CD14-positive monocyte (primary cell): ENCODE measurements at places on chromosomes 16 and 17.

DNA sequence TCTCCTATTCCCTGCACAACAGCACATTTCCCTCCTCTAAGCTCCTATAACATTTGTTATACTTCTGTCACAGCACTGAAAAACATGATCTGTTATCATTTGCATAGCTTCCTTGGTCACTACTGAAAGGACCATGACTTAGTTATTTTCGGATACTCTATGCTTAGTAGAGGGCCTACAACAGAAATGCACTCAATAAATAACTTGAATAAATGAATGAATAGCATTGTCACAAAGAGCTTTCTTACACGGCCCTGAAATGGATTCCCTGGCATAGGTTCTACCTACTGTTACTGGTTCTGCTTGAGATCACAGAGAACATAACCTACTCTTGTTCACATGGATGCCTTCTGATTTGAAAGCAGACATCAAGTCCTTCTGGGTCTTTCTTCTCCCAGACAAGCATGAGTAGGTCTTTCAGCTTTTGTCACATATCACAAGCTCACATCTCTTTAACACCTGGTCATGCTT lies 41.6 kb downstream of the MYO1D start:
- H3K4me1 ChIP-seq = no peaks in the 10 kb centered on the region
- no peak overlapping the region for H3K4me3 ChIP-seq
- H3K27ac ChIP-seq = no peak overlapping the region
- H3K36me3 ChIP-seq = no peaks in the 10 kb centered on the region
- no peak for DNase-seq

- no peaks in the 10 kb centered on the region for H3K27me3 ChIP-seq
- no peak overlapping the region for H3K4me3 ChIP-seq
- H3K27ac ChIP-seq = no peak overlapping the region
- peaks cover 98% of the 10 kb centered on the region for H3K36me3 ChIP-seq
- no peak for DNase-seq
Observed at GRCh38 chr16:16052916-16053315, 103.5 kb downstream of the ABCC1 start.

DNA sequence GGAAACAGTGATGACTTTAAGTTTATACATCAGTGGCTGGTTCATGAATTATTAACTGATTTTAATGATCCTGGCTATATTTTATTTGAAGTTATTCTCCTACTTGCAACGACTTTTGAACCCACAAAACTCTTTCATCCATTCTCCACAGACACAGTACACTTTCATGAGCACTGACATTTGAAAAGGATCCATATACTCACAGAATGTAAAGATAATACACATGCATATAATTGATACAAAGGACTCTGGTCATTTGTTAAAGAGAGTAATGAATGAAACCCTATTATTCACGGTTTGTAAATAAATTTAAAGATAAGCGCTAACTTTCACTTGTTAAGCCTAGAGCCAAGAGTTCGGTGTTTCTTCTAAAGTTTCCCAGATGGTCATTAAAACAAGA lies 3.3 kb downstream of the TOX3 start:
- H3K4me1 ChIP-seq = no peaks in the 10 kb centered on the region
- H3K27ac ChIP-seq = no peak overlapping the region
- DNase-seq = no peak

GRCh38 chr16:83615141-83615952 lies 192.4 kb upstream of the HSBP1 start:
- no peaks in the 10 kb centered on the region for H3K36me3 ChIP-seq
- no peak for DNase-seq
- H3K27ac ChIP-seq = no peak overlapping the region
- no peak overlapping the region for H3K4me3 ChIP-seq
